ENCODE measurements at places on chromosomes 11 and 22. TPM values are rescaled to one million over a fixed set of nuclear protein-coding genes. Genes with fewer than 3 reads are reported as not detected.

DNA sequence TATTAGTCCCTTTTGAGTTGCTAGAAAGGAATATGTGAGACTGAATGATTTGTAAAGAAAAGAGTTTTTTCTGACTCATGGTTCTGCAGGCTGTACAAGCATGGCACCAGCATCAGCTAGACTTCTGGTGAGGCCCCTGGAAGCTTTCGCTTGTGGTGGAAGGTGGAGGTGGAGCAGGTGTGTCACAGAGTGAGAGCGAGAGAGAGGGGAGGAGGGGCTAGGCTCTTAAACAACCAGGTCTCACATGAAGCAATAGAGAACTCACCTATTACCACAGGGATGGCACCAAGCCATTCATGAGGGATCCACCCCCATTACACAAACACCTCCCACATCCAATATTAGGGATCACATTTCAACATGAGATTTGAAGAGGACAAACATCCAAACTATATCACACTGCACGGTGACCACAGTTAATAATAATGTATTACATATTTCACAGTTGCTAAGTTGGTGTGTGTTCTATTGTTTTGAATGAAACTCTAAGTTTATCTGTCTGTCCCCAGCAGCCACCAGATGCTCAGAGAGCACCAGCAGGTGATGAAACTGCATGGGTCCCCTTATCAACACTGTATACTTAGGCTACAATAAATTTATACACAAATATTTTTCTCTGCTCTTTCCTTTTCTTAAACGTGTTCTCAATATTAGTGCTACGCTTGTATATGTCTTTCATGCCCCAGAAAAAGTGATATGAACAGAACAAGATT, 14.1 kb downstream of the ZFP91 start:
- DNase-seq = no peak

DNA sequence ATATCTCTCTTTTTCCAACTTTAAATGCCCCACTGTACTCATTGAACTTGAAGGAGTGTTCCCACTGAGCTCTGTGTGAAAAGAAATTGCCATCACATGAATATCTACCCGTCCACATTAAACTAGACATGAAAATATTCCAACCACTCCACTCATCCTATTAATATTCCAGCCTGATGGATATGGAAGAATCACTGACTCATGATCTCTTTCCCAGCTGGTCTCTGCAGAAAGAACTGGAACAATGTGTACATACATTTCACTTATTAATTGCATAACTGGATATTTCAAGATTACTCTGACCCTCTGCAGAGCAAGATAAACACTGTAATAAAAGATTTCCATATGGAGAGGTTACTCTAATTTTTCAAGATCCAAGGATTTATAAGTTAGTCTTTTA, 711.1 kb upstream of the LRRC4C start:
- DNase-seq = no peak

DNA sequence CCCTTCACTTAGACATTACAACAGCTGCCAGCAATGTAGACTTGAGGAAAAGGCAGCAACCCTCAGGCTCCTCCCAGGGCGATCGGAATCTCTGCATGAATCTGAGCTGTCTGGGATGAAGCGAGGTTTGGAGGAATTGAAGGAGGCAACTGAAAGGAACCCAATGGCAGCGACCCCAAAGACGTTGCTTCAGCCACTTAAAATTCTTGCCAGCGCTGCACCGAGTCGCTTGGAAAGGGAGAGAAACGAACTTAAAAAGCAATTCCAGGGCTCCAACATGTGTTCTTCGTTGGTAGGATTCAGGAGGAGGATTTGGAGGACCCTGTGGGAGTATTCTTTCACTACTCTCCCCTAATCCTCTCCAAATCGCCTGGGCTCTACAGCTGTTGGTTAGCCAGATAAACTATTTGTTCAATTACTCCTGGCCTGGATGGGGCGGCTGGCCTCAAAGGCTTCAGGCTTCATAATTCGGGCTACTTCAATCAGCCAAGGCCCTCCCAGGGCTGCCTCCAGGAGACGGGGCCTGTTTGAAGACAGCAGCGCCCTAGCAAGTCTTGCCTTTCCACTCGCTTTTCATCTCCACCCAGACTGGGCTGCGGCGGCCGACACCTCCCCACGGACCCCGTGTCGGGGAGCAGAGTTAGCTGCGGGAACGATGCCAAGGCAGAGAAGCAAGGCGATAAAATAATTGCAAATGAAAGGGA, 72.4 kb upstream of the TMEM45B start:
- no peak for DNase-seq

GRCh38 chr11:68049509-68050370, 10.9 kb downstream of the TCIRG1 start:
- peak; percentile 68 for DNase-seq

DNA sequence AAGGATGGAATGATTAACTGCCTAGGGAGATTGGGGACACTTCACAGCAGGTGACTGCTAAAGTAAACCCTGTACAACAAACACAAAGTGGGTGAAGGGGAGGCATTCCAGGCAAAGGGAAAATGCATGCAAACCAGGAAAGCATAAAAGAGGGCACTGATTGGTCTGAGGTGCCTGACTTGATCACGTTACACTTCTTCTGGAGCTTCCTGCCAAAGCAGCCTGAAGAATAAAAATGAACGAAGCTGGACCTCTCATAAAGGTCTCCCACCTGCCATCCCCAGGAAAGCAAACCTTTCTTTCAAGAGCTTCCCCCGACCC, 46.7 kb upstream of the SCUBE2 start:
- DNase-seq = no peak

DNA sequence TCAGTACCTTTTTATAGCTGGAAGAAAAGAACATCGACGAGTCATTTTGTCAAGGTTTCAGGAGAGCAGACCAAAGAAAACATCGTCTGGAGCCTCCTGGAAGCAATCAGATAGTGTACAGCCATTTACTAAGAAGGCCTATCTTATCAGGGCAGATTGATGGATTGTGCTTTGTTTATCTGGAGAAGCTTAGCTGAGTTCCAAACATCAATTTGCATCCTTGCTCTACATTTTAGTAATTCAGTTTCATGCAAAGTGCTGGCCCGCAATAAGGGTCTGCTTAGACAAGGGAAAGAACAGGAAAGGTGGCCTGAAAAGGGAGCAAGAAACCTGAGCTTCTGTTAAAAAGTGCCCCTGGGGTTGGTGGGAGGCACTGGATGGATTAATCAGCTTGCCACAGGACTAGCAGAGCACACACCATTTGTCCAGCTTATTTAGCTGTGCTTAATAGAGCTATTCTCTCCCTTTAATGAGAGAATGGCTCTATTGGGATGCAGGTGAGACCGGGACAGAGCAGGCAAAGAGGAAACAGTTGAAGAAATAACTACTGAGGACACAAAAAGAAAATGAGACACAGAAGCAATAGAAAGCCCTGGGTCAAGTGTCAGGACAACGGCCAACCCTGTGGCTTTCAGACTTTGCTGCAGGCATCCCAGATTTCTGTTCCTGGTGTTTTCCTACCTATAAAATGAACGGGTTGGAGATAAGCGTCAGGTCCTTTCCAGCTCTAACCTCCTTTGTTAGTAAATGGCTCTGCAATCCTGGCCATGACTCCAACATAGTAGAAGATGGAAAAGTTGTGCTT, 122.1 kb upstream of the TTC12 start:
- no peak for DNase-seq

The GAL gene
- 1.6 TPM for total RNA-seq

The NRXN2 gene
- total RNA-seq = 10.8 TPM

GRCh38 chr22:33780531-33781136, 139.6 kb downstream of the LARGE1 start:
- DNase-seq = no peak

DNA sequence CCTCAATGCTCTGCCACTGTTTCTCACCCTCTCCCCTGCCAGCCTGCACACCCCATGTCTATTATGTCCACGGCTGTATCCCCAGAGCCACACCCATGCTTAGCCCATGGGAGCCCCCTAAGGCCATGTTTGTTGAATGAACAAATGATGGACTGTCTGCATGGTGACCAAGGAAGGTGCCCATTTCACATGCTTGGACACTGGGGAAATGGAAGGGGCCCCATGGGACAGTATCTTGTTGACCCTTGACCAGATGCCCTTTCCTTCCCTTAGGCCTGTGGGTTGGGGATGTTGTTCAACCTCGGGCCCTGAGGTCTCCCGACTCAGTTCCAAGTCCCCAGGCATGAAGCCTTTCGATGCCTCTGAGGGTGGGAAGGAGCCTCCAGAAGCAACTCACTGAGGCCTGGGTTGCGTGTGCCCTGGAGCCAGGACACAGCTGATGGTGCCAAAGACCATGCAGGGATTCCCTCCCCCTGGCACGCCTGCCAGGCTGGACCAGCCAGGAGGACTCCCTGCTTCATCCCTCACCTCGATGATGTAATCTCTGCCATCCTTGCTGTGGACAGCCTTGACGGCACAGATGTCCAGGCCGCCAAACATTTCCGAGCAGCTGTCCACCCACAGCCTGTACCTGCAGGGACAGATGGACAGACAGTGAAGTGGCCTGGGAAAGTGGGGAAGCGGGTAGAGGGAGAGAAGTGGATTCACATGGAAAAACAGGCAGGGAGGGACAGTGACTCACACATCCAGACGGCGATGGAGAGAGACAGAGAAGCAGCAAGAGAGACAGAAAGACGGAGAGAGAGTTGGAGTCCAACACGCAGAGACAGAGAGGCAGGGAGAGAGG, 58.9 kb downstream of the FBXO7 start:
- no peak for DNase-seq

GRCh38 chr11:101955278-101955677, 39.0 kb upstream of the ANGPTL5 start:
- DNase-seq = no peak

Data from pancreas (tissue), 10 donors.